ENCODE measurements at places on chromosomes 12 and 14.

GRCh38 chr14:56185992-56186391, 67.8 kb downstream of the PELI2 start:
- no peak for DNase-seq

- DNase-seq = no peak
Measured at GRCh38 chr12:96171905-96172304, 22.3 kb upstream of the ELK3 start.

- DNase-seq = no peak
Measured at GRCh38 chr14:24887623-24888304, 162.2 kb downstream of the STXBP6 start.

DNA sequence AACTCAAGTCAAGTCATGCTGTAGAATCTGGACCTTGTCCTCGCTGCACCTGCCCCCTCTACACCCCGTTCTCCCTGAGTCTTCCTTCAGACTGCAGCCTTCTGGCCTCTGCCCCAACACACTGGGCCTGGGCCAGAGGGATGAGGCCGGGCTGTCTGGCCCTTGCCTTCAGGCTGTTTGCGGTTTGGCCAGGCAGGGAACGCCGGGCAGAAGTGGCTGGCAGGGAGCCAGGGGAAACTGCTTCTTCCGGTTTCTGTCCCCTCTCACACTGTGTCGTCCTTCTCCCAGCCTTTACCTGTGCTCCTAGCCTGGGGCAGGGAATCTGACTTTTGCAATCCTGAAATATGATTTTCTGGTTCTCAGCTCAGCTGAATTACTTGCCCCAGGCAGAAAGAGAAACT, 13.5 kb downstream of the DGLUCY start:
- DNase-seq = no peak

DNA sequence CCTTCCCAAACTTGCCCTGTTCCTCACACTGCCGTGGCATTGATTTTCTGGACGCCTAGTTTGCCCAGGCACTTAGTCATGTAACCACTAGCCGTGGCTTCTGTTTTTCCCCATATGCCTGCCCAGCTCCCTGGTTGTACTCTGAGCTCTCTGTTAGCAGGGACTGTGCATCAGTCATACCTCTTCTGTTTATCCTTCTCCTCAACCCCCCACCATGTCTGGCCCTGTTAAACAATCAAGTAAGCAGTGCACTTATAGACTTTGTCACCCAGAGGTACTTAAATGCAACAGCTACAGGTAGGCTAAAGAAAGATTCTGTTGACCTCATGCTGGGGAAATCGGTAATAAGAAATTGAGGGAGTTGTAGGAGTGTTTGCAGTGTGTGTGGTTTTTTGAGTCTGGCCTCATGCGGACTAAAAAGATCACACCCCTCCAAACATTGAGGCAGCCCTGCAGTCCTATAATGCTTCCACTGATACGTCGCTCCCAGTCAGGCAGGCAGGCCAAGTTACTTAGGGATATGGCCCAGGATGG, 17.0 kb downstream of the UBE3B start:
- DNase-seq = no peak

DNA sequence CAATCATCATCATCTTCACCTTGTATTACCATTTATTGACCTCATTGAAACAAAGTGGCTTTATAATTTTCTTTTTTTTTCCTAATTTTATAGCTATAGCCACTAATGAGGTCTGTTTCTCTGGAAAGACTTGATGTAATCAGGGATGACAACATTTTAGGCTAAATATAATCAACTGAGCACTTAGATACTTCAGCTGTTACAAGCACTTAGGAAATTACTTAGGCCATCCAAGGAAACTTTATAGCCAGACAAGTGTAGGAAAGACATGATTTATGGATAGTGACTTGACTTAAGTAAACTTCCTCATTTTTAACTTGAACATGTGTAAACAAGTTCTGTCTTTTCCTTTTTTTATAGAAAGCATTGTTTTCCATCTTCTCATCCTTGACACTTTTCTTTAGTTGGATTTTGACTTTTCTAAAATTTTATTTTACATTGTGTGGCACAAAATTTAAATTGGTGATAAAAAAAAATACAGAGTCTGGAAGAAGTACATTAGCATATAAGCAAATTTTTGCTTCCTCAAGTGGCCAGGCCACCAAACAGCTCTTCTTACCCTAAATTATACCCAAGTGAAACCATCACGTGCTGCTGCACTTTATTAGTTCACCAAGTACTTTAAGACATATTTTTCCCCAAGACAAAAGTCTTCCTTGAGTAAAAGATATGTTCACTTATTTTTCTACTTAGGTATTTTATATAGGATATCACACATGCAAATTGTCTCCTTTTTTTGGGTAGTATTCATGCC, 15.1 kb downstream of the CPNE8 start:
- no peak for DNase-seq

- peak; percentile 89 for DNase-seq
Measured at GRCh38 chr12:48852734-48853688, 1.0 kb upstream of the DDX23 start.

GRCh38 chr12:21751517-21751916, 23.0 kb downstream of the KCNJ8 start:
- DNase-seq = no peak

GRCh38 chr14:55411426-55412389, at the start of gene ATG14:
TSS of gene ATG14 (minus strand) at chr14:55411830. CDS start at chr14:55411822, 8 bp downstream.
- peak; percentile 56 for DNase-seq

- DNase-seq = no peak
Measured at GRCh38 chr14:21860172-21860571, 186.6 kb upstream of the OR4E1 start.

GRCh38 chr12:22121224-22121623, 75.2 kb downstream of the CMAS start:
- DNase-seq = no peak

DNA sequence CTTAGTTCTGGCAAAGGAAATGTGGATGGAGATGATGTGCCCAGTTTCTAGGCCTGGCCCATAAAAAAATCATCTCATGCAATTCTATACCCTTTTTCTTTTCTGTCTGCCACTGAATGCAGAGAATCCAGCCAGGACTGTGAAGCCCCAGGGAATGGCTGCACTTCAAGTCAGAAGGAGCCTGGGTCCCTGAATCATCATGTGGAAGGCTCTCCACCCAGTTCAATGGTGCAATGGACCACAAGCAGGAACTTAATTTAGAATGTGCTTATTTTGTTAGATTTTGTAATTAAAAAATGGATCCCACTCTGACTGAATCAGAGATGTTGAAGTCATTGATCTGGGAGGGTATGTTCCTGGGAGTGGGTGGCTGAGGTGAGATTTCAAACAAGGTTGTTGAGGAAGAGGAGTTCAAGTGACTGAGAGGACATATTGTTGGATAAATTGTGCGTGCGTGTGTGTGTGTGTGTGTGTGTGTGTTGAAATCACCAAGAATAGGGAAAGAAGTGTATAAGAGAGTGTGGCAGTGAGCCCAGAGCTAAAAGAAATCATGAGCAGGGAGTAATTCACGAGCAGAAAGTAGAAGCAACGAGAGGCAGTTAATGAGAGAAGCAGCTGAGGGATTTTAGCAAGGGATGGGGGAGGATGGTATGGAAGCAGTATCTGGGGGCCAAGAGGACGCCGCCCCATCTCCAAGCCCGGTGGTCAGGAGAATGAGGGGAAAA, 125.4 kb downstream of the TMX1 start:
- DNase-seq = no peak

- no peak for DNase-seq
Measured at GRCh38 chr12:115506822-115507559, 770.5 kb downstream of the MED13L start.

DNA sequence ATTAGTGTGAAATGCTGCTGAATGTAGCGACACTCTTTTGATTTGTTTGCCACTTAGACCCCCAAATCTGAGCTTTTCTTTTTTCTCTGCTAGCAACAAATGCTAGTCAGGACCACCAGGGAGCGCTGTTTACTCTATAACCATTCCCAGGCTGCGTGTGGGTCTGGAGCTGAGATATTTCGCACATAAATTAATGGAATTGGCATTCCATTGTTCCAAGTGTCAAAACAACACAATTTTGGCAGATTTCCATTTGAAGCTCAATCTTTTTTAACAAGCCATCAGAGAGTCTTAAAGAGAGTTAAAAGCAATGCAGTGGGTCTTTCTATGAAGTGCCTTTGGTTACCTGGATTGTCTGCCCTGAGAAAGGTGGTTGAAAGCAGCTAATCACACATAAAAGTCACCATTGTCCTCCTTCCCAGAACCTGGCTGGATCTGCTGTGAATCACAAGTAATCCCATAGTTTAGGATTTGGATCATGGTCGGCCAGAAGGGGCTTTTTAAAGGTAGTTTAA, 7.4 kb upstream of the TMEM132C start:
- peak; percentile 43 for DNase-seq

DNA sequence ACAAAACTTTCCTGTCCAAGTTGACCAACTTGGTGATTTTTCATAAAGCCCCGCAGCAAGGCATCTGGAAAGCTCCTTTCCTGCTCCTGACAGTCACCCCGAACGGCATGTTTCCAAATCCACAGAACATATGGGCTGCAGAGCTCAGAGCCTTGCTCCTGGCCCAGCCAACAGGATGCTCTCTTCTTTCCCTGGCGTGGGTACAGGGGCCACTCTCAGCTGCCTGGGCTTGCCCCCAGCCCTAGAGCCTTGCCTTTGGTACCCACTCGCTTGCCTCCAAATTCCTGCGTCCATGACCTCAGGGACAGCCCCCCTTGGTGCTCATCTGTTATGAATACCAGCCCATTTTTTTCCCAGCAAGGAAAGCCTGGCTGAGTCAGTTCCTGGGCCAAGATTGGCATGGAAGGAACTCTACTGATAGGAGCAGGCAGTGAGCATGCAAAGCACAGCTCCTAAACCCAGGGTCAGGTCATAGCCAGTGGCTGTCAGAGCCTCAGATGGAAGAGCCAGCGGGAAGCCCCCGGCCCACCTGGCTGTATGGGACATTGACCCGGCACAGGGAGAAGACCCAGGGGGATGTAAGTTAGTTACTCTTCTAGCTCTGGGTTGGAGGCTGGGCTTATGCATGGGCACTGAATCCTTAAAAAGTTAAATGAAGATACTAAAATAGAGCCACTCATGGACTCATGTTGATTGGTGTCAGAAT, 105.3 kb upstream of the RTL1 start:
- DNase-seq = no peak

- DNase-seq = no peak
Measured at GRCh38 chr12:56816491-56816890, 53.4 kb downstream of the HSD17B6 start.

DNA sequence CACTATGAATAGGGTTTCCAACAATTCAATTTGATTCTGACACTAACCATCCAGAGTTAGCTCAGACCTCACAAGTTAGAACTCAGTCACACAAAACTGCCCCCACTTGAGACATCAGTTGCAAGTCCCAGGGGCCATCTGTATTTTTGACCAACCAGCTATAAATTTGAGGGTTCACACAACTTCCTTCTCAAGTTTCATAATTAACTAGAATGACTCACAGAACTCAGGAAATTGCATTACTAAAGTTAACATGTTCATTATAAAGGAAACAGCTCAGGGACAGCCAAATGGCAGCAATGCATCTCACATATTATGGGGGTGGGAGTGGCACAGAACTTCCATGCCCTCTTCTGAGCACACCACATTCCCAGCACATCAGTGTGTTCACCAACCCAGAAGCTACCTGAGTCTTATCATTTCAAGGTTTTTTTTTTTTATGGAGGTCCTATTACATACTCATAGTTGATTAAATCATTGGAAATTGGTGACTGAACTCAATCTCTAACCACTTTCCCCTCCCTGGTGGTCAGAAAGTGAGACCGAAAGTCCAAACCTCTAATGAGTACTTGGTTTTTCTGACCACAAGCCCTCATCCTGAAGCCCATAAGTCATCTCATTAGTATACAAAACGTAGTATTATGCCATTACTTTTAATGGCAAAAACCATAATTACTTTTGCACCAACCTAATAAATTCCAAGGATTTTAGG, 1721.5 kb upstream of the SEL1L start:
- no peak for DNase-seq

- no peak for DNase-seq
Measured at GRCh38 chr12:26554332-26554731, 278.7 kb downstream of the ITPR2 start.

GRCh38 chr12:29317556-29318363, 63.2 kb downstream of the ERGIC2 start:
- DNase-seq = peak; percentile 30

- no peak for DNase-seq
Measured at GRCh38 chr12:75960954-75961661, 70.5 kb downstream of the PHLDA1 start.

DNA sequence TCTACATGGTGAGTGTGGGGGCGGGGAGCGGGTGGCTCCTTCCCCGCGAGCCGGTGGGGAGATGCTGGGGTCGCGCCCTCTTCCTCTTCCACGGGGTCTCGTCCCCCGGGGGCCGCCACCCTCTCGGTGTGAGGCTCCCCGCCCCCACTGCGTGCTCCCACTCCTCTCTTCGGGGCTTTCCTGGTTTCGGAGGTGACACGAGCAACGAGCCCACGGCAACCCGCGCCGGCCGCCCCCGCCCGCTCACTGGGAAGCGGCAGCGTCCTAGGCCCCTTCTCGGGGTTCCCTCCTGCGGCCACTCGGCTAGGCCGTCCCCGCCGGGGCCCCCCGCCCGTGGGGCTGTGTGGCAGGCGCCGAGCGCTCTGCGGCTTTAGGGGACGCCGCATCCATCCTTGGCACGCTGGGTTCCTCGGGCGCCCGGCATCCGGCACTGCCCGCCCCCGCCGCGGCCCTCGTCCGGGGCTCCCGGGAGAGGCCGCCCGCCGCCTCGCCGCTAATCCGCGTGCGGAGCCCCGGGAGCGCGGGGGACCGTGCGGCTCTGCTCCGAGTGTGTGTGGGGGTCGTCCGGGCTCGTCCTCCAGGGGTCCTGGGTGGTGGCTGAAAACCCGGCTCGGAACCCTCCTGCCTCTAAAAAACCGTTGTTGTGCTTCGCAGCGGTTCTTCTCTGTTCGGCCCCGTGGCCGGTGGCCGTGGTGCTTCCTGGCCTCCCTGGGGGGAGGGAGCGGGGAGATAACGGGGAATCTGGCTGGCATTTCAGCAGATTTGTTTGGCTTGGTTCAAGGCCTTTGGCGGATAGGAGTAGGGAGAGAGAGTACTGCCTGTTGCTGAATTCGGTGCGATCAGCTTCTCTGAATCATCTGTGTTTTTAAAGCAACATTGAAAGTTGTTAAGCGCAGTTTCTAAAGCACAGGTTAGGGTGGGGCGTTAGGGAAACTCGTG, 1.0 kb downstream of the PCNX1 start:
- peak; percentile 54 for DNase-seq

DNA sequence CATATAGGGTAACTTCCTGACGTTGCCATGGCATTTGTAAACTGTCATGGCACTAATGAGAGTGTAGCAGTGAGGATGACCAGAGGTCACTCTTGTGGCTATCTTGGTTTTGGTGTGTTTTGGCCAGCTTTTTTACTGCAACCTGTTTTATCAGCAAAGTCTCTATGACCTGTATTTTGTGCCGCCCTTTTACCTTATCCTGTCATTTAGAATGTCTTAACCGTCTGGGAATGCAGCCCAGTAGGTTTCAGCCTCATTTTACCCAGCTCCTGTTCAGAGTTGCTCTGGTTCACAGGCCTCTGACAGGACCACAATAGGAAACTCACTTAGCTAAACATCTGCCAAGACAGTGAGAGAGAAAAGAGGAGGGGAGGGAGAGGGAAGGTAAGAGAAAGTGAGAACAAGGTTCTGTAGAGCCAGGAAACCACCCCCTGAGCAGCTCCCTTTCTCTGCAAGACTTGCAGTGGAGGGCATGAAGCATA, 64.8 kb upstream of the PLEKHG3 start:
- DNase-seq = no peak

- no peak for DNase-seq
Measured at GRCh38 chr12:13734584-13735152, 246.7 kb downstream of the GRIN2B start.

Measured in NCI-H2107 (cell line).